ENCODE measurements at places on chromosomes 1 and 21. TPM values are rescaled to one million over a fixed set of nuclear protein-coding genes. Genes with fewer than 3 reads are reported as not detected.

DNA sequence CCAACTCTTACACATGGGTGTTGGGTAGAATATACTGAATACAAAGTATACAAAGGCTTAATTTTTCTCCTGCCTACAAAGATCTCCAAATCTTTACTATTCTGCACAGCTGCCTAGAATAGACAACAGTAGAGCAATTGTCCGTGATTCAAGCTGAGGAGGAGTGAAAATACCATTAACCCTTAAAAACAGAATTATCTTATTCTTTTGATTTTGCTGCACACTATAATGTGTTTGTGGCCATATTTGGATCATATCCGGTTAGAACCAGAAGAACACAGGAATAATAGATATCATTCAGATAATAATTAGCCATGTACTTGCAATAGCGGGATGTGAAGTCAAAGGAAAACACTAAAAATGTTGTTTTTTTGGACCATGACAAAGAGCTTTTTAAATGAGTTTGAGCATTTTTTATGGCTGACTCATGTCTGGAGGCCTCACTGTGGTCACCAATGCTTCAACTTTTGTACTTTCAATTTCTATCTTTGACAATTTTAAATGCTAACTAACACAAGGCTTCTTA, 197.6 kb upstream of the FOXD3 start:
- peak; percentile 73 for DNase-seq

DNA sequence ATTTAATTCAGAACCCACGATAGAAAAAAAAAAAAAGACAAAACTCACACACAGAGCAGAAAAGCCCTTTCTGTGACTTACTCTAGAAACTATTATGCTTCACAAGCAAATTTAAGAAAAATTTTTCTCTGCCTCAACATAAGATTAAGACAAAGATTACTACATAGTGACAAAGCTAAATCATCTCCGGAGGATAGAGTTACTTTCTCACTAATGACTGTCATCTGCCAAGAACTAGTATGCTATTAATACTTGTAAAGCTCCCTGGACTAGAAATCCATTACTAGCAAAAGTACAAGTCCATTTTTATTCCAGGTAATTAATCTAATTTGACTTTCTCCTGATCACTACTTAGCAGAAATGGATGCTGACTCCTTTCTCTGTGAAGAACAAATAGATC, 25.9 kb downstream of the GREM2 start:
- DNase-seq, result no peak

DNA sequence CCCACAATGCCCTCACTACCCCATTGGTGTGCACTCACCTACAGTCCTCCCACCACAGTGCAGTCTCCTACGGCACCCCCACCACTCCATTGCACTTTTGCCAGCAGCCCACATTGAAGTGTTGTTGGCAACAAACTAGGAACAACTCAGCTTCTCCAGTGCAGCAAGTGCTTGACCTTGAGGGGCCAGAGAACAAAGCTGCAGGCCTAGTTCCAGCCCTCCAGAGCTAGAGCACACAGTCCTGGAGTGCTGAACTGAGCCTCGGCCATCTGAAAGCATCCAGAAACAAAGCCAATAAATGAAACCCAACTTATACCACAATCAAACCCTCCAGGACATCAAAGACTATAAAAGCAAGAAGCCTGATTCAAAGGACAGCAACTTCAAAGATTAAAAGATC, 129.9 kb downstream of the C1orf94 start:
- DNase-seq, result no peak

Gene IVL
- total RNA-seq, result not detected
